Activated T-cell treated with anti-CD3 and anti-CD28 coated beads for 48 hours (primary cell): ENCODE measurements at places on chromosomes 4 and X.

- DNase-seq = no peak
Observed at GRCh38 chrX:119218198-119218597, 17.9 kb upstream of the PGRMC1 start.

DNA sequence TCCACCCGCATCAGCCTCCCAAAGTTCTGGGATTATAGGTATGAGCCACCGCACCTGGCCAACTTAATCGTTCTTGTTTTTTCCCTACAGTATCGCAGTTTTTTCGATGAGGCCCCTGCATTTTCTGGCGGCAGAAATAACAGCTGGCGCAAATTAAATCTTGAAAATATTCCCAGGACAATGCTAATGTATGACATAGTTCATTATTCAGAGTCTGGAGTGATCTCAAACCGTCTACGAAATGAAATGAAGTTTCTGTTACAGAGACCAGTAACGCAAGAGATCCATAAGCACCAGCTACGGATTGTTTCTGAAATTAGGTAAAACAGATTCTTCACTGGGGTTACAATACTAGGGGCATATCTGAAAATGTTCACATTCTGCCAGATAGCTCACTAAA is 27.3 kb downstream of the CXorf58 start:
- DNase-seq = no peak

DNA sequence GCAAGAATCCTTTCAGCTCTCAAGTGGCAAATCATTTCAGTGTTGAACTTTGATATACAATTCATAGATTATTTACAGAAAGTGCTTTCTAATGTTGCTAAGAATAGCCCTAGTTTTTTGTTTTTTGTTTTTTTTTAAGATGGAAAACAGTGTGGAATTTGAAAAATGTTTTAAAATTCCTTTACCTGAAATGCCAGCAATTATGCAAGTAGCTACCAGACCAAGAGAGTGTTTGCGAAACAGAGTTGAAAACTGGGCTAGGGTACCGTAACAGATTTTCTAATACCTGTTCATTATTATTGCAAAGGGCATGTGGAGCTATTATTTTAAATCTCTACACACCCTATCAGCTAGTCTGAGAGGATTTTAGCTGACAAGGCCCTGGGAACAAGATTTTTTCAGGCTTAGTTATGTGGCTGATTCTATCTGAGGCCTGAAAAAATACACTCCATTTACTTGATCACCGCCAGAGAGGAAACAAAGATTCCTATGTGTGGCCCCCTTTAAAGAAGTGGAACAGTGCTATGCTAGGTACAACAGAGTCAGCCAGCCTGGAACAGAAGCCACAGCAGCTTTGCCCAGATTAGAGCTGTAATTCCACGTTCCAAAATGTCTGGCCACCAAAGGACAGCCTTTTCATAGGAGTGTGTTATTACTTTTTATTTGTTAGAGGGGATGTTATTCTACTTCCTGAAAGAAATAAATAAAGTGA is 46.9 kb upstream of the SLC39A8 start:
- no peak for DNase-seq

- no peak for DNase-seq
Observed at GRCh38 chr4:38313999-38314561, 349.9 kb upstream of the KLF3 start.

GRCh38 chr4:54852602-54853001 is 194.8 kb downstream of the KIT start:
- DNase-seq = no peak
